IMR-90 (cell line): ENCODE measurements at places on chromosomes 6 and 20.
A peak's percentile ranks its signal among the peaks of the same experiment; 100 is the strongest.

GRCh38 chr6:109491207-109491938 is 8.4 kb upstream of the ZBTB24 start:
- DNase-seq, result peak; percentile 29

DNA sequence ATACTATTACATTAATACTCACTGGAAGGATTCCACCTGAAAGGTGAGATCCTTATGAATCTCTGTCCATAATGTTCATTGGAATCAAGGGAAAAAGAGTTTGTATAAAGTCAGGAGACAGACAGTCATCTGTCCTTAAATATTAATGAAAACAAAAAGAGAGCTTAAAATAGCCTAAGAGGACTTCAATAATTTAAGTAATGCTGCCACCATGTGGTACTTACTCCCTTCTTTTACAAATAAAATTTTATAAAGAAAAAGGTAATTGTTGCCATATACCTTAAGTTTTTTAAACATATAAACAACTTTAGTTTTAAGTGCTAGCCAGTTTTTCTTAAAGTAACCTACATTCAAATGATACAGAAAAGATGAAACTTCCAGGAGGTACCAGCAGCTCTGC is 5.1 kb downstream of the BLOC1S5 start:
- peak; percentile 63 for DNase-seq

DNA sequence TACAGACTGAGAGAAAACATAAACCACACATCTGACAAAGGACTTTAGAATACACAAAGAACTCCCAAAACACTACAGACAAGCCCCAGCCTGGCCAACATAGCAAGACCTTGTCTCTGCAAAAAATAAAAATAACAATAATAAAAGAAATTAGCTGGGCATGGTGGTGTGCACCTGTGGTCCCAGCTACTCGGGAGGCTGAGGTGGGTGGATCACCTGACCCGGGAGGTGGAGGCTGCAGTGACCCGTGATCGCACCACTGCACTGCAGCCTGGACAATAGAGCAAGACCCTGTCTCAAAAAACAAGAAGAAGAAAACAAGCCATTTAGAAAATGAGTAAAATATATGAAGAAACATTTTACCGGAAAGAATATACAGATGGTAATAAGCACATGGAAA is 13.1 kb downstream of the SDCBP2 start:
- DNase-seq, result no peak

DNA sequence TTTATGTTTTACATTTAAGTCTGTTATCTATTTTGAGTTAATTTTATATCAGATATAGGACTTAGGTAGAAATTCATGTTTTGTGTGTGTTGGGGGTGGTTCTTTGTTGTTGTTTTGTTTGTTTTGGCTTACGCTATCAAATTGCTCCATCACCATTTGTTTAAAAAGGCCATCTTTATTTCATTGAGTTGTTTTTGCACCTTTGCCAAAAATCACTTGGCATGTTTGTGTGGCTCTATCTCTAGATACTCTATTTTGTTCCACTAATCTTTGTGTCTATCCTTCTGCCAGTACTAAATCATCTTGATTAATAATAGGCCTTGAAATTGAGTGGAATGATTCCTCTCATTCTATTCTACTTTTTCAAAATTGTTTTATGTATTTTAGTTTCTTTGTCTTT is 7.4 kb downstream of the CYP39A1 start:
- DNase-seq, result no peak

- DNase-seq, result no peak
Observed at GRCh38 chr6:5286780-5287179, 25.5 kb downstream of the FARS2 start.

DNA sequence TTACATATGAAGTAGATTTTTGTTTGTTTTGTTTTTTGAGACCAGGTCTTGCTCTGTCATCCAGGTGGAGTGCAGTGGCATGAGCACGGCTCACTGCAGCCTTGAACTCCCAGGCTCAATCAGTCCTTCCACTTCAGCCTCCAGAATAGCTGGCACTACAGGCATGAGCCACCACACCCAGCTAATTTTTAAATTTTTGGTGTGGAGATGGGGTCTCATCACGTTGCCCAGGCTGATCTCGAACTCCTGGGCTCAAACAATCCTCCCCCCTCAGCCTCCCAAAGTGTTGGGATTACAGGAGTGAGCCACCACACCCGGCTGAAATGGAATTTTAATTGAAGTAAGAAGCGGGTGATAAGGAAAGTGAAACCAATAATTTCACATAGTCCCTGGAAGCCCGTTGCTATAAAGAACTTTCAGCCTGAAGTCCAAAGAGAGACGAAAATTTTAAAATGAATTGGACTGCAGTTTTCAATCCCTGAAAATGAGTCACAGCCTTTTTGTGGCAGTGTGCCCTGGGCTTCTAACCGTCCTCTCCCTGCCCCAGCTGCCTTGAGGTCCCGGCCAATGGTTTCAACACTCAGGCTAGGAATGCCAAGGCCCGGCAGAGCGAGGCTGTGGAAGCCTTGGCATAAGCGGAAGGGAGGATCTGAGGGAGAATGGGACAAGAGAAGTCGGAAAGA is 757 bp downstream of the RAET1E start:
- peak; percentile 92 for DNase-seq

GRCh38 chr6:120077489-120077888 is 727.9 kb upstream of the MAN1A1 start:
- DNase-seq, result no peak

GRCh38 chr6:133368664-133369063 is 127.5 kb downstream of the EYA4 start:
- DNase-seq, result peak; percentile 10
